Neural progenitor cell (in vitro differentiated cells): ENCODE measurements at places on chromosomes 12 and 14.

GRCh38 chr12:27260746-27261145 is 16.7 kb downstream of the STK38L start:
- no peak overlapping the region for H3K27ac ChIP-seq
- DNase-seq = no peak
- no peak overlapping the region for H3K4me3 ChIP-seq
- no peaks in the 10 kb centered on the region for H3K36me3 ChIP-seq
- no peaks in the 10 kb centered on the region for H3K4me1 ChIP-seq

DNA sequence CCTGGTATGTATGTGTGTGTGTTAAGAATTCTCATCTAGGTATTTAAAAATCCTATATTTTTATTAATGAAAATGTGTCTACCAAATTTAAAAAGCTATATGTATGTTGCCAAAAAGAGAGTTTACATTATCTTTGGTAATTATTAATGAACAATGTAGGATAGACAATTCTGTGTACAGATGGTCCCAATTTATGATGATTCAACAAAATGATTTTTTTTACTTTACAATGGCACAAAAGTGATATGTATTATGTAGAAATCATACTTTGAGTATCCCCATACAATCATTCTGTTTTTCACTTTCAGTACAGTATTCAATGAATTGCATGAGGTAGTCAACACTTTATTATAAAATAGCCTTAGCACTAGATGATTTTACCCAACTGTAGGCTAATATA is 39.4 kb downstream of the IRAK3 start:
- no peak for DNase-seq
- H3K27ac ChIP-seq = no peak overlapping the region
- no peaks in the 10 kb centered on the region for H3K4me1 ChIP-seq
- no peaks in the 10 kb centered on the region for H3K27me3 ChIP-seq
- H3K36me3 ChIP-seq = no peaks in the 10 kb centered on the region

DNA sequence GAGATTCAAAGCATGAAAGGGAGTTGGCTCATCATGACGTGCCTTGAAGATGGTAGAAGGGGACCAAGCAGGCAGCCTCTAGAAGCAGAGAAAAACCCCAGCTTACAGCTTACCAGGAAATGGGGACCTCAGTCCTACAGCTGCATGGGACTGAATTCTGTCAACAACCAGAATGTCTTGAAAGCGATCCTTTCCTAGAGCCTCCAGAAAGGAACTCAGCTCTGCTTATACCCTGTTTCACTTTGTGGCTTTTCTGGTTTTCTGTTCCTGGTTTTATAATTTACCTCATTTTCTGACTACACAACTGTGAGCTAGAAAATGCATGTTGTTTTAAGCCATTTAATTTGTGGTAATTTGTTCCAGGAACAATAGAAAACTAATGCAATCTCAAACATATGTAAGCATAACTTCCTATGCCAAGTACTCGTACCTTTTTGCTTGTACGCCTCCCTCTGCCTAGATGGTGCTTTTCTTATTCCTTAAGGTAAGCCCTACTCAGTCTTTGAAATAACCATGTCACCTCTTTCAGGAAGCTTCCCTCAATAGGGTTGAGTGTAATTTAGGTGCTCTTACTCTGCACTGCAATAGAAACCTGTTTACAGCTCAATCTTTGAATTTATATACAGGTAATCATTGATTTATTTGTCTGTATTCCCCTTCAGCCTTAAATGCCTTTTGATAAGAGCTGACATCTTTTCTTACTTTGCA is 348.8 kb downstream of the TMEM117 start:
- H3K4me1 ChIP-seq = no peaks in the 10 kb centered on the region
- DNase-seq = no peak
- no peak overlapping the region for H3K4me3 ChIP-seq
- no peaks in the 10 kb centered on the region for H3K36me3 ChIP-seq
- H3K27ac ChIP-seq = no peak overlapping the region

- DNase-seq = no peak
- no peak overlapping the region for H3K27ac ChIP-seq
- H3K4me1 ChIP-seq = no peaks in the 10 kb centered on the region
Measured at GRCh38 chr14:72433511-72433910, 460.4 kb downstream of the DPF3 start.

GRCh38 chr12:52831251-52831650 is 2.9 kb downstream of the KRT79 start:
- no peaks in the 10 kb centered on the region for H3K36me3 ChIP-seq
- no peak overlapping the region for H3K4me3 ChIP-seq
- no peak for DNase-seq
- H3K27me3 ChIP-seq = no peaks in the 10 kb centered on the region

GRCh38 chr12:21543151-21543550 is 17.1 kb downstream of the SPX start:
- H3K4me3 ChIP-seq = no peak overlapping the region
- H3K27me3 ChIP-seq = no peaks in the 10 kb centered on the region
- H3K27ac ChIP-seq = no peak overlapping the region
- no peak for DNase-seq
- no peaks in the 10 kb centered on the region for H3K4me1 ChIP-seq
- H3K36me3 ChIP-seq = no peaks in the 10 kb centered on the region

DNA sequence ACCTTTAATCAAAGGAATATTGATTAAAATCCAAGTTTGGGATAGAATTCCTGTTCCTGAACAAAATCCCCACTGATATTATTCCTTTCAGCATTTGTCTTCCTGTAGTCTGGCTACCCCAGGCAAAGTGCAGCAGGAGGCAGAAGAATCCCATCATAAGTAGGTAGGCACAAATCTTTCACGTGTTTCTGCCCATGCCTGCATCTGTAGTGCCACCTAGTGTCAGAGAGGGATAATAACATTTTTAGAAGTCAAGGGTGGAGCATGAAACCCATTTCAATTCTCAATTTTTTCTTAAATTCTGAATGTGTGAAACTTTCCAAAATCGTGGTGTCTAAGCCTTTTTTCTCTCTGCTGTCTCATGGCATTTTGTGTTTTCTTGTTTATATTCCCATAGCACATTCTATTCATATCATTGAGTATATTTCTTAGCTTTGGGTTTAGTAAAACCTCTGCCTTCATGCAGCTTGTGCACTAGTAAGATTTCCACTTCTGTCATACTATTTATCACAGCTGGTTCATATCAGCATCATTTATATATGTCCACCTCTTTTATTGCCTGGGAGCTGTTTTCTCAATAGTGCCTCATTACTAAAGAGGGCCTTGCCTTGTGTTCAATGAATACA is 47.8 kb upstream of the RERG start:
- H3K27ac ChIP-seq = no peak overlapping the region
- H3K4me1 ChIP-seq = peaks cover 2% of the 10 kb centered on the region
- peak; percentile 73 for DNase-seq

DNA sequence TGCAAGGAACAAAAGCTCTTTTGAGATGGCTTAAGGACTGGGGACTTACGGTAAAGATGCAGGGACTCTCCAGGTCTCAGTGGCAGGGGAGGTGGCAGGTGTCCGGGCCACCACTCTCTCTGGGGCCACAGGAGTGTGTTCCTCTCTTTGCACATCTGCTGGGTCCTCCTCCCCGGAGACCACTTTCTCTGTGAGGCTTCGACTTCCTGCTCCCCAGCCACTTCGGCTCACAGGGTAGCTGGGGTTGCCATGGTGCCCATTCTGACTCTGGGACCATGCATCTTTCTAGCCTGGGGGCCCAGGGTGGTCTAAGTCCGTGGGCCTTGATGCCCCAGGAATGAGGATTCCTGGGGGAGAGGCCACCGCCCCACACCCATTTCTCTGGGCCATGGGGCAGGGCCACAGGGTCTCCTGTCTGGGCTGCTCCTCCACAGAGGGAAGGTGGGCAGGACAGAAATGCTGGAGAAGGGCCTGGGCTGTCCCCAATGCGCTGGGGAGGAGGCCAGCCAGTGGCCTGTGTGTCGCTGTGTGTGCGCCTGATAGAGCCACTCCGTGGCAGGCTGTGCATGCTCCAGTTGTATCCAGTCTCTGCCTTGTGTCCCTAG is 38.5 kb downstream of the CCDC92 start:
- DNase-seq = no peak
- peaks cover 33% of the 10 kb centered on the region for H3K27me3 ChIP-seq
- no peaks in the 10 kb centered on the region for H3K4me1 ChIP-seq
- no peak overlapping the region for H3K27ac ChIP-seq
- H3K4me3 ChIP-seq = no peak overlapping the region
- no peaks in the 10 kb centered on the region for H3K36me3 ChIP-seq

DNA sequence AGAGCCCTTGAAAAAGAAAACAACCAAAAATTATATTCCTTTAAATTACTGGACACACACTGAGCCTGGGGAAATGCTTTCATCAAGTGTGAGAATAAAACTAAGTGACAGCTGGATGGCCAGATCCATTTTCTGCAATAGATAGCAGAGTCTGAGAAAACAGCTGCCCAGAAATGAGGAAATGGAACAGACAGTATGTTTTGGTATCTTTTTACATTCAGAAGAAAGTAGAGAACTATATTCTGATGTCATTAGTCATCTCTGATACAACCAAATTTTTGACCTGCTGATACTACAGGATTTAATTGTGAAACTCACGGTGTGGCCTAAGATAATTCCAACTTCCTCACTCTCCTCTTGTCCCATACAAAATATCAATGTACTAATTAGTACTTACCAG is 78.2 kb downstream of the HMGA2 start:
- no peak overlapping the region for H3K27ac ChIP-seq
- no peak overlapping the region for H3K4me3 ChIP-seq
- peaks cover 36% of the 10 kb centered on the region for H3K4me1 ChIP-seq
- no peak for DNase-seq
- H3K27me3 ChIP-seq = no peaks in the 10 kb centered on the region

- H3K4me3 ChIP-seq = no peak overlapping the region
- no peaks in the 10 kb centered on the region for H3K36me3 ChIP-seq
- H3K27me3 ChIP-seq = no peaks in the 10 kb centered on the region
- H3K4me1 ChIP-seq = peaks cover 6% of the 10 kb centered on the region
Measured at GRCh38 chr12:82682851-82683261, 3.9 kb upstream of the TMTC2 start.

- no peaks in the 10 kb centered on the region for H3K4me1 ChIP-seq
- H3K4me3 ChIP-seq = no peak overlapping the region
- no peaks in the 10 kb centered on the region for H3K27me3 ChIP-seq
Measured at GRCh38 chr12:593396-594270, 69.6 kb downstream of the NINJ2 start.

- H3K27me3 ChIP-seq = no peaks in the 10 kb centered on the region
- H3K4me3 ChIP-seq = no peak overlapping the region
- no peak overlapping the region for H3K27ac ChIP-seq
- peaks cover 11% of the 10 kb centered on the region for H3K4me1 ChIP-seq
- H3K36me3 ChIP-seq = no peaks in the 10 kb centered on the region
- no peak for DNase-seq
Measured at GRCh38 chr12:43766291-43766690, 7.5 kb downstream of the IRAK4 start.

GRCh38 chr12:8156845-8157244 is at the start of gene ZNF705A:
TSS of gene ZNF705A (plus strand) at chr12:8157015. CDS start at chr12:8172626, 15,611 bp downstream.
- peaks cover 8% of the 10 kb centered on the region for H3K4me1 ChIP-seq
- H3K27me3 ChIP-seq = no peaks in the 10 kb centered on the region
- peak within 1 kb of the TSS; percentile 9 for H3K27ac ChIP-seq
- no peak within 1 kb of the TSS for H3K4me3 ChIP-seq
- DNase-seq = no peak

DNA sequence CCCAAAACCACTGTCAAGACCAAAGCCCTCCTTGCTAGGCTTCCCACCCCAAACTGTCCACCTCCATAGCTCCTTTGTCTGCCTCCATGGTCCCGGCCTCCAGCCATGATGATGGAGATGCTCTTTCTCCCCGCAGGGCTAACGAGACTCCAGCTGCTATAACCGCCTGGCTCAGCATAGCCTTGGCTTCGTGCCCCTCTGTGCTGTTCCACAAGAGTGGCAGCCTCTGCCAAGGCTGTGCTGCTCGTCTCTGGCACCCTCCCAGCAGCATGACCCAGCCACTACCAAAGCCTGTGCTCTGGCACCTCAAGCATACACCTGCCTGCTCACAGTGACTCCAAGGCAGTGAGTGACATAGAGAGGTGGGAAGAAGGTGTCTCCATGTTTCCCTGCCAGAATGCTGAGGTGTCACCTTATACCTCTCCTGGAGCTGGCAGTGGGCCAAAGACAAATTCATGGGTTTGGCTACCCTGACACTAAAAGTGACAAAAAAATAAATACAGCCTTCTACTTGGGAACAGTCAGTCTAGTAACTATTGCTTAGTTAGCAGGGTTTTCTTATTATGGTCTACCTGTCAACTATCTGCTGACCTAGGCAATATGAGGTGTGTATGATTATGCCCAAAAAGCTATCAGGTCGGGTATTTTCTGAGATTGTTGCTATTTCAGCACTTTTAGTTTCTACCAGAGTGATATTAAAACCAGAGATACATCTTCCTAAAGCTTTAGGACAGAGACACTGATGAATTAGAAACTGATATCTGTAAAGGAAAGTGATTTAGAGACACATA is 16.1 kb upstream of the KRT73 start:
- H3K27ac ChIP-seq = no peak overlapping the region
- peaks cover 8% of the 10 kb centered on the region for H3K27me3 ChIP-seq
- no peaks in the 10 kb centered on the region for H3K4me1 ChIP-seq
- no peaks in the 10 kb centered on the region for H3K36me3 ChIP-seq
- no peak overlapping the region for H3K4me3 ChIP-seq

DNA sequence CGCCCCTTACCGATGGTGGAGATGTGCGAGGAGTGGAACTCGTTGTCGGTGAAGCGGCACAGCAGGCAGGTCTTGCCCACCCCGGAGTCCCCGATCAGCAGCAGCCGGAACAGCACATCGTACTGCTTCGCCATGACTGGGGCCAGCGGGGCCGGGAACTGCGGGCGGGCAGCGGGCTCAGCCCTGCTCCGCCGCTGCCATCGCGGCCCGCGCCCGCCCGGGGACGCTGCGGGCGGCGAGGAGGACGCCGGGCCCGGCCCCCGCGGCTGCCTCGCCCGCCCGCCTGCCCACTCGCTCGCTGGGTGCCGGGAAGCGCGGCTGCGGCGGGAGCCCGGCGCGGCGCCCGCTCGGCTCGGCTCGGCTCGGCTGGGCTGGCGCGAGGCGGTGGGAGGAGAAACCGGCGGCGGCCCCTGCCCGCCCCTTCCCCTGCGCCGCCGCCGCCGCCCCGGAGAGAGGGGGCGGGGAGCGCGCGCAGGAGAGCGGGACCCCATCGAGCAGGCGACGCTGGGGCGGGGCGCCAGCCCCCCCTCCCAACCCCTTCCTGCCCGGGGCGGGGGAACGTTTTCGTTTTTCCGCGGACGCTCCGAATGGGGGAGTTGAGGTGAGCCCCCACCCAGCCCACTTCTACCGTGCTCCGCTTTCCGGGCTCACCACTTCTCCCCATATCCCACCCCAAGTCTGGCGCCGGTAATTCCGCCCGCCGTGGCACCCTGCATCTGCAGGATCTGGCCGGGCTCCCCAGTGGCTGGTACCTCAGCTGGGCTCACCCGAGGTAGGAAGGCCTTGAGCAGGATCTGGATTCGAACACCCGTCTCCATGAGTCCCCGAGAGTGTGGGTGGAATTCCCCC is at the start of gene RAB15:
Gene RAB15 (minus strand): TSS at position 394 of the 849 bp plus-strand sequence. CDS start 260 bp downstream, at position 134.
- H3K36me3 ChIP-seq = no peaks in the 10 kb centered on the region
- peaks cover 37% of the 10 kb centered on the region for H3K4me1 ChIP-seq
- H3K4me3 ChIP-seq = peak within 1 kb of the TSS; percentile 95

DNA sequence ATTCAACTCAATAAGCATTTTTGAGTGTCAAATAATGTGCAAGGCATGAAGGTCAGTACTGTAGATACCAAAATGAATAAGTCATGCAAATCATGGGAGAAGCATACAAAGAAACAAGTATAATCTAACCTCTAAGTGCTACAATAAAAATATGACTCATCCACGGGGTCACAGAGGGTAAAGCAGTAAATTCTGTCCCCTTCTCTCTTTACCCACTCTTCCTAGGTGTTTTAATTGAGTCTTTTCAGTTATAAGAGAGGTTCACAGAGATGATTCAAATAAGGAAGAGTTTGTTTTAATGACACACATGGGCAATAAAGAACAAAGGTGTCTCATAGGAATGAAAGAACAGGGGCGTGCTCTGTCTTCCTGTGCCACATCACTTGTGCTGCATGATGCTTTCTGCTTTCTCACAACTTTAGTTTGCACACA is 71.5 kb upstream of the DAAM1 start:
- no peak overlapping the region for H3K4me3 ChIP-seq
- no peaks in the 10 kb centered on the region for H3K4me1 ChIP-seq
- no peaks in the 10 kb centered on the region for H3K27me3 ChIP-seq
- H3K27ac ChIP-seq = no peak overlapping the region
- no peaks in the 10 kb centered on the region for H3K36me3 ChIP-seq
